ENCODE measurements at places on chromosomes 2 and 18.

- DNase-seq: no peak
Observed at GRCh38 chr2:157841485-157841884, 34.6 kb downstream of the ACVR1 start.

- DNase-seq: no peak
Observed at GRCh38 chr18:29753379-29753778, 1289.2 kb downstream of the DSC3 start.

DNA sequence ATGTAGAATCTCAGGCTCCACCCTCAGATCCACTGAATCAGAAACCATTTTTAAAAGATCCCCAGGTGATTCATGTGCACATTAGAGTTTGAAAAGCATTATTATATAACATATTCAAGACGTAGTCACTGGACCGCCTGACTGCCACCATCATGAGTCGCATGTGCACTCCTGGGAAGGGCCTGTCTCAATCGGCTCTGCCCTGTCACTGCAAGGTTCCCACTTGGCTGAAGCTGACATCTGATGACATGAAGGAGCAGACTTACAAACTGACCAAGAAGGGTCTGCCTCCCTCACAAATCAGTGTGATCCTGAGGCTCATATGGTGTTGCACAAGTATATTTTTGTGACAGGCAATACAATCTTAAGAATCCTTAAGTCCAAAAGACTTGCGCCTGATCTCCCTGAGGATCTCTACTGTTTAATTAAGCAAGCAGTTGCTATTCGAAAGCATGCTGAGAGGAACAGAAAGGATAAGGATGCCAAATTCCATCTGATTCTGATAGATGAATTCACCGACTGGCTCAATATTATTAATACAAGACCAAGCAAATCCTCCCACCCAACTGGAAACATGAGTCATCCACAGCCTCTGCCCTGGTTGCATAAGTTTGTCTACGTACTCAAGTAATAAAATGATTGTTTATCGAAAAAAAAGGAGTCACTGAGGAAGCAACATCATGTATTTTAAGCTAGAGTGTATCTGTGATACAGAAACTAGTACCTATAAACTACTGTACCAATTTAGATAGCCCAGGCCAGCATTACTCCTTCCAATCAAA, 26.2 kb downstream of the ATAD2B start:
- DNase-seq: no peak

- no peak for DNase-seq
Observed at GRCh38 chr2:19899985-19900930, 1.5 kb downstream of the TTC32 start.

GRCh38 chr18:70489986-70490933, 201.4 kb downstream of the SOCS6 start:
- DNase-seq: peak; percentile 72

- no peak for DNase-seq
Observed at GRCh38 chr2:109264595-109265328, 135.8 kb downstream of the SH3RF3 start.

GRCh38 chr18:55219823-55220222, 260.6 kb upstream of the CCDC68 start:
- DNase-seq: no peak

GRCh38 chr2:8577573-8577972, 104.3 kb upstream of the ID2 start:
- DNase-seq: no peak

GRCh38 chr2:95337829-95338228, 40.7 kb downstream of the KCNIP3 start:
- no peak for DNase-seq

GRCh38 chr2:17877811-17878280, 621 bp upstream of the KCNS3 start:
- no peak for DNase-seq

DNA sequence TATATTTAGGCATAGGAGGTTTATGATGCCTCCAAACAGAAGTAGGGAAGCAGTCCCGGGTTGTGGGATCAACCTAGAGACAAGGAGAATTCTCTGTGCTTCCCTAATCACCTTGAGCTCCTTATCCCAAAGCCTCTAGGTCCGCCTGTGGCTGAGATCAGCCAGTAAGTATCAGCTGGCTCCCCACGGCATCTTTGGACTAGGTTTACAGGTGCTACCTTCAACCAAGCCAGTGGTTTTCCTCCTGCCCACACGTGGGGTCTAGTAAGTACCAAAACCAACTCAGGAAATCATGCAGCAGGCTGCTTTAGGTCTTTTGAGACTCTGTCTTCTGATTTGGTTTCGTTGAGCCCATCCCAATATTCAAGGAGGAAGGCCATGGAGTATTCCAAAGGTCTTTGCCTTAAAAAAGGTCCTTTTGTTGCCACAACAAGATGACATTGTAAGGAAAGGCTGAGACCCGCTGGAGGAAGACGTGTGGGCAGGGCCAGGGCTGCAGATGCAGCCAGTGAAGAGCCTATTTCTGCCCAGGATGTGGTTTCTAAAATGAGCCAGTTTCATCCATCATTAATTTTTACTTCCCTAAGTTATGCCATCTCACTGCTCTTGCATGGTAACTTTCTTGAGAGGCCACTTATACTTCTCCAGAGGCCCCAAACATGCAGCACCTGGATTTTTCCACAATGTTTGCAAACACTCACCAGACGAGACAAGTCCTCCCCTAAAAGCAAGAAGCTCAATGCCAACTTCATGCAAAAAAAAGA, 248.7 kb downstream of the RNF152 start:
- DNase-seq: no peak

DNA sequence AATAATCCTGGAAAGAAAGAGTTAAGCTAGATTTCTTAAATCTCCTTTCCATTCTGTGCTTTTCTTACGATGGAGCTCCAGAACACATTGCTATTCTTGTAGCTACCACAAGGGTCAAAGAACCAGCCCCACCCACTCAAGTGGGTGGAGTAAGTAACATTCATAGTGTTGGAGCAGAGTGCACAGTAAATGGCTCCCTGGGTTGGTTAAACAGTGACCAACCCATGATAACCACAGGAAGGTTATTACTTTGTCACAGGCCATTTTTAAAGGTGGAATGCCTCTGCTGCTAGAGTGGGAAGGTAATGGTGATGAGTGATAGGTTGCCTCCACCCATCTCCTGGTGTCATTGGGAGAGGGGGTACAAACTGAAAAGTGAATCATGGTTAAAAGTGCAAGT, 13.9 kb downstream of the ARPC2 start:
- no peak for DNase-seq

DNA sequence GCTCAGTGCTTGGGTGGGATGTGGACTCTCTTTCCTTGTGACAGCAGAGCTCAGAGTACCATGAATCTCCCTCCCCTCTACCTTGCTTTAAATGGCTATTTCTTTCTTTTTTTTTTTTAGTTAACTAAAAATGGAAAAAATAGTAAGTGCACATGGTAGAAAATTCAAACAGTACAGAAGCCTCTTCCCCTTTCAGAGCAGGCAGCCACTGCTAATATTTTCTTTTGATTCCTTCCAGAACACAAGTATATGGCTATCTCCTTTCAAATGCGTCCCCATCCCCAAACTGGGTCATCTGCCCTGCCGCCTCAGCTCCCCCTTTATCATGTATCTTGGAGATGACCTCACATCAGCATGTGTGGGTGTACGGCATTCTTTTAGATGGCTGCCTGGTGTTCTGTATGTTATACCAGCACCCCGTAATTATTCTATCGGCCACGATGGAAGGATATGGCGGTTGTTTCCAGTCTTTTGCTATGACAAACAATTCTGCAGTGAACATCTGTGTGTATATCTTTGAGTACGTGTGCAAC, 70.5 kb upstream of the DLX2 start:
- DNase-seq: no peak

DNA sequence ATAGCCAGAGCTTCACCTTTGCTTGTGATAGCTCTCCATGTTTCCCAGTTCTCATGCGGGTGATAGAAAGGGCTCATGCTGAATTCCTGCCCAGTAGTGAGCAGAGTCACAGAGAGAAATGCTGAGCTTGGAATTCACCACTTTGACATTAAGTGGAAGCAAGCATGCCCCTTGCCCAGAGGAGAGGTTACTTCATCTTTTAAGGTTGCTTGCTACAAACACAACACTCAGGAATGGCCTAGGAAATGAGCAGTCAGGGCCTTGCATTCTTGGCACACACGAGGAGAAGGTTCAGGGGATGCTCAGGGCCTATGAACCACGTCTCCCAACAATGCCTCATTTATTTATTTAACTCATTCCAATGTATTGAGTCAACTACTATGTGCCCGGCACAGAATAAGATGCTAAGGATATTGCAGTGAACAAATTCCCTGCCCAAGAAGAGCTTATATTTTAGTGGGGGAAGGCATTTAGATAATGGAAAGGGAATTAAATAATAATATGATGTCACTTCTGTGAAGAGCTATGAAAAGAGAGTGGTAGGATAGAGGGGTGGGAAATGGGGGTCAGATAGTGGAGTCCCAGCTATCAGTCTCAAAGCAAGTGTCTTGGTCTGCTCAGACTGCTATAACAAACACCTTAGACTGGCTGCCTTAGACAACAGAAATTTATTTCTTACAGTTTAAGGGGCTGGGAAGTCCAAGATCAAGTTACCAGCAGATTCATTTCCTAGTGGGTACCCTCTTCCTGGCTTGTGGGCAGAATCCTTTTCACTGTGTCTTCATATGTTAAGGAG, 42.1 kb downstream of the DDX18 start:
- no peak for DNase-seq

DNA sequence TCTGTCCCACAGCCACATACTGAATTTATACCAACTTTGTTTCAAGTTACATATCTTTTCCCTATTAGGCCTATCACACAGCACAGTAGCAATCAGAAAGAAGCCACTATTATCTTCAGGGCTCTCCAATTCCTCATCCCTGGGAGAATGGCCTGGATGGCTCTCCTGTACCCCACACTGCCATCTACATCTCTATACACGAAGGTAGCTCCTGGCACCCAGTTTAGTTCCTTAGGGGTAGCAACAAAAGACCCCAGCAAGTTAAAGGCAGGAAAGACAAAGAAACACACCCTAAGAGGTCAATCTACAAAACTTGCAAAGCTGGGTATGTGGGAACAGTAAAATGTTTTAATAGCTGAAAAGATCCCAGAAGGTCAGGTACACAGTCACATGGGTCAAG, 39.9 kb downstream of the PAIP2B start:
- DNase-seq: no peak

DNA sequence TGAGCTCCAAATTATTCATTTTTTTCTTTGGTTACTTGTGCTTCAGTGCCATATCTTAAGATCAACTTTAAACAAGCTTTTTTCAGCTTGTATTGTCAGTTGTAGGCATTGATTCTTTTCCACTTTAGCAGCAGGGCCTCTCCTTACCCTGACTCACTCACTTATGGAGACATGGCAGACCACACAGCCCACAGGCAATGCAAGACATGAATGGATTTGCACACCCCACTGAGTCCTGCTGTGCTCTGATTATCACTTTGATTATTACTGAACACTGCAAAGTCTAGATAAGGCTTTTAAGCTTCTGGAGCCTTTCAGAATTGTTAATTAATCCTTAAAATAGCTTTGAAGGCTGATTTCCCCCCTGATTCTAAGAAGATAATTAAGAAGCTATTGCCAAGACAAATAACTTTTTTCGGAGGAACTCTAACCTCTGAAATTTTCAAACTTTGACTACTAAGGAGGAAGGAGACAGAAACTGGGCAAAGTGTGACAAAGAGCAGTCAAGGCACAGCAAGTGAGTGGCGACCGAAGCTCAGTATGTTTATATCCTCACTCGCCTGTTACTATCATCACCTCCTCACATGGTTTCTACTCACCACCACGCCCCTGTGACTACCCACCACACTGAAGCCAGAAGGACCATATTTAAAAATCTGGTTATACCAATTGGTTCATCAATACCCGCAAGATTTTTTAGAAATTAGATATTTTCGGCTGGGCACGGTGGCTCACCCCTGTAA, 43.3 kb downstream of the CACNB4 start:
- no peak for DNase-seq

GRCh38 chr18:77528872-77529271, 279.2 kb downstream of the GALR1 start:
- DNase-seq: no peak

- no peak for DNase-seq
Observed at GRCh38 chr2:229674830-229675530, 39.4 kb downstream of the DNER start.

GRCh38 chr18:23756590-23757436, 67.6 kb downstream of the LAMA3 start:
- no peak for DNase-seq

DNA sequence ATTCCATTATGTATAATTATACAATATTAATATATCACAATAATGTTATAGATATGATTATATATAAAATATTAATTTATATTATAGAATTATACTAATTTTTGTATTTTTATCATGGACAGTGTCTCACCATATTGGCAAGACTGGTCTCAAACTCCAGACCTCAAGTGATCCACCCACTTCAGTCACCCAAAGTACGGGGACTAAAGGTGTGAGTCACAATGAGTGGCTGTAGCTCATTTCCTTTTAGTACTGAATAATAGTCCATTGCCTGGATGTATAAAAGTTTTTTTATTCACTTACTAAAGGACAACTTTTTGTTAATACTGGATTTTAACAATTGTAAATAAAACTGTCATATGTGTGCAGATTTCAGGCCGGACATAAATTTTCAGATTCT, 417.6 kb upstream of the LINC00305 start:
- no peak for DNase-seq

GRCh38 chr18:57776767-57777166, 26.3 kb downstream of the ATP8B1 start:
- DNase-seq: no peak

DNA sequence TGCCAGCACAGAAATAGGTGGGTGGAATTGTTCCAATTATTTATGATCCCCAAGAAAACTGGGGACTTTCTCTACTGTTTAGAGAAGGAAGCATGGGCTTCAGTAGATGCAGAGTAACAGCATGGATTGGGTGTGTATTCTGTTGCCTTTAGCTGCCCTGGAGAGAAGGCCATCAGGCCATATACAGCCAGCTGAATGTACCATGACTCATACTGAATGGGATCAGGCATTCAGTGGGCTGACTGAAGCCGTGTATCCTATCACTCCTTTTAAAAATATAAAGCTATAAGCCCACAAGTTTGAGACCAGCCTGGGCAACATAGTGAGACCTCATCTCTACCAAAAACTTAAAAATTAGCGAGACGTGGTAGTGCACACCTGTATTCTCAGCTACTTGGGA, 16.7 kb upstream of the PLEKHM3 start:
- DNase-seq: no peak

GRCh38 chr2:233256048-233256447, 4.6 kb downstream of the ATG16L1 start:
- no peak for DNase-seq

GRCh38 chr2:21467910-21468309, 344.1 kb downstream of the TDRD15 start:
- DNase-seq: no peak

- DNase-seq: no peak
Observed at GRCh38 chr18:50011813-50012435, 183.0 kb downstream of the MYO5B start.

DNA sequence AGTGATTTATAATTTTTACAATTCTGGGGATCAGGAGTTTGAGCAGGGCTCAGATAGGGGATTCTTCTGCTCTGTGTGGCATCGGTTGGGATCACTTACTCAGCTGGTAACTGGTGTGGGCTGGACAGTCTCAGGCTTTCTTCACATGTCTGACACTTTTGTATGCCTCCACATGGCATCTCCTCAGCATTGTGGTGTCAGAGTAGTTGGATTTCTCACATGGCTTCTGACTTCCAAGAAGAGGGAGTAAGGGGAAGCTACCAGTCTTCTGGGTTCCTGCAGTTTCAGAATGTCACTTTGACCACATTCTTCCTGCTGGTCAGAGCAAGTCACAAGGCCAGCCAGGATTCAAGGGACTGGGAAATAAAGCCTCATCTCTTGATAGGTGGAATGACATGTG, 55.6 kb downstream of the NCOA1 start:
- no peak for DNase-seq

Data from NCI-H1092 treated with DMSO at 0.1 percent for 48 hours (cell line).